ENCODE measurements at places on chromosomes 11 and 22. TPM values are rescaled to one million over a fixed set of nuclear protein-coding genes. Genes with fewer than 3 reads are reported as not detected.

Gene C22orf15
- total RNA-seq = 0.07 TPM

Gene GAL3ST3
- 38.6 TPM for total RNA-seq

Gene KCNK7
- total RNA-seq = 0.25 TPM

Gene TMEM45B
- total RNA-seq = 0.18 TPM

Gene SERHL2
- total RNA-seq = 3.4 TPM

Gene OR2D2
- not detected for total RNA-seq

Gene C11orf86
- not detected for total RNA-seq

Gene OOSP4A
- total RNA-seq = not detected

Gene CSNK1E
- total RNA-seq = 262 TPM

Gene CABP4
- total RNA-seq = not detected

Gene PPFIBP2
- 4.5 TPM for total RNA-seq

Gene ARHGEF17
- 60.3 TPM for total RNA-seq

Gene MFRP
- total RNA-seq = not detected

Gene NXPE1
- total RNA-seq = not detected

Data from cardiac muscle cell (in vitro differentiated cells and primary cell).